ENCODE measurements at places on chromosomes 2 and 18. TPM values are rescaled to one million over a fixed set of nuclear protein-coding genes. Genes with fewer than 3 reads are reported as not detected.

- no peak for DNase-seq
These were observed 127.4 kb upstream of the SLC8A1 start for GRCh38 chr2:40579247-40579646.

GRCh38 chr18:77334876-77335275 is 85.2 kb downstream of the GALR1 start:
- no peak for DNase-seq

- peak; percentile 72 for DNase-seq
These were observed 9.1 kb upstream of the ARID5A start for GRCh38 chr2:96527286-96528005.

GALR1 gene
- total RNA-seq, result 0.06 TPM

GKN2 gene
- not detected for total RNA-seq

- no peak for DNase-seq
These were observed 169.1 kb upstream of the THUMPD2 start for GRCh38 chr2:39948016-39948719.

DNA sequence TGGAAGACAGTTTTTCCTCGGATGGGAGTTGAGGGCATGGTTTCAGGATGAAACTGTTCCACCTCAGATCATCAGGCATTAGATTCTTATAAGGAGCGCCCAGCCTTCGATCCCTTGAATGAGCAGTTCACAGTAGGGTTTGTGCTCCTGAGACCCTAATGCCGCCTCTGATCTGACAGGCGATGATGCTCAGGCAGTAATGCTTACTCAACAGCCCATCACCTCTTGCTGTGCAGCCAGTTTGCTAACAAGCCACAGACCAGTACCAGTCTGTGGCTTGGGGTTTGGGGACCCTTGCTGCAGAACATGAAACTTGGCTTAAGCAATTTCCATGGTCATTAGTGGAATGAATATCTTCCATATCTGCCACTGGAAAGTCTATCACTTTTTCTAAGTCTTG is 56.4 kb downstream of the GORASP2 start:
- no peak for DNase-seq

BOLL gene
- total RNA-seq, result not detected

DNA sequence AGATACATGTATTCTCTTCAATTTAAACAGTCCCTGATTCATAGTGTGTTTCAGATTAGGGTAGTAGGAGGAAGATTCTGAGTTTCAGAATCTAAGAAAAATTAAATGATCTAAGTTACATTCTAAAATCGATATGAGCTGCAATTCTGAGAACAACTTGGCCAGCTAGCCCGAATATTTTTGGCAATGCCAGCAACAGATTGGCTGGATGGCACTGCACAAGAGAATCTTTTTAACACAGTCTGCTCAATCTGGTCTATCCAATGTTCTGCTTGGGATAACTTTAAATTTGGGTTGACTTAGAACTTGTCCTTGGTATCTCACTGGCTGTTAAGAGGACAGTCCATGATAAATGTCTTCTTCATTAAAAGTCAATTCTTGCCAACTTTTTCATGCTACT is 853.9 kb downstream of the NRXN1 start:
- DNase-seq, result no peak

SEPTIN2 gene
- 435 TPM for total RNA-seq

GRCh38 chr2:236691799-236692167 is 122.2 kb downstream of the ACKR3 start:
- no peak for DNase-seq
